Endothelial cell of umbilical vein (primary cell): ENCODE measurements at places on chromosomes 6 and 20. TPM values are rescaled to one million over a fixed set of nuclear protein-coding genes. Genes with fewer than 3 reads are reported as not detected.

Gene VGLL2
- total RNA-seq: not detected in 2 replicates

Gene KCNQ2
- not detected in 2 replicates for total RNA-seq

Gene OR2H2
- total RNA-seq: not detected in 2 replicates

Gene CD24
- total RNA-seq: 1.2 and 2.5 TPM in 2 replicates

Gene BFSP1
- 3.7 and 5.2 TPM in 2 replicates for total RNA-seq

Gene GABBR1
- 50.8 and 52.1 TPM in 2 replicates for total RNA-seq

Gene PNLDC1
- total RNA-seq: not detected in 2 replicates

Gene LIN28B
- total RNA-seq: not detected in 2 replicates

Gene NKAPL
- total RNA-seq: 1.1 and 1.6 TPM in 2 replicates

Gene CRYBG1
- total RNA-seq: 25.0 and 30.1 TPM in 2 replicates

Gene OLIG3
- not detected in 2 replicates for total RNA-seq

Gene JAG1
- 31.7 and 37.0 TPM in 2 replicates for total RNA-seq

Gene TGM3
- total RNA-seq: not detected in 2 replicates

Gene CD93
- 346 and 413 TPM in 2 replicates for total RNA-seq

Gene KIF25
- not detected in 2 replicates for total RNA-seq

Gene TSBP1
- total RNA-seq: not detected in 2 replicates

Gene BEND3
- total RNA-seq: 4.8 TPM in 2 replicates

Gene GTF3C6
- 88.1 and 96.4 TPM in 2 replicates for total RNA-seq

Gene FOXA2
- total RNA-seq: not detected in 2 replicates

Gene BTN1A1
- total RNA-seq: not detected in 2 replicates

Gene ULBP3
- total RNA-seq: 12.8 and 13.8 TPM in 2 replicates

Gene FAM209B
- total RNA-seq: not detected in 2 replicates

Gene KIF6
- not detected in 2 replicates for total RNA-seq

Gene C20orf202
- not detected in 2 replicates for total RNA-seq

Gene TOX2
- total RNA-seq: 18.6 and 25.7 TPM in 2 replicates

Gene SLC32A1
- total RNA-seq: not detected in 2 replicates

Gene DLK2
- total RNA-seq: not detected in 2 replicates

Gene LY6G6F
- not detected in 2 replicates for total RNA-seq

Gene MEA1
- total RNA-seq: 55.6 and 62.5 TPM in 2 replicates

Gene EDN3
- total RNA-seq: not detected in 2 replicates

Gene TEAD3
- 1.1 and 2.0 TPM in 2 replicates for total RNA-seq

Gene BPIFB1
- total RNA-seq: not detected in 2 replicates
